ENCODE measurements at places on chromosomes 3 and 15. TPM values are rescaled to one million over a fixed set of nuclear protein-coding genes. Genes with fewer than 3 reads are reported as not detected.
A peak's percentile ranks its signal among the peaks of the same experiment; 100 is the strongest.

Gene GOLGA8T
- not detected for total RNA-seq

Gene ICE2
- total RNA-seq, result 5.8 TPM

GRCh38 chr3:66066963-66067617 is 28.4 kb upstream of the MAGI1 start:
- no peaks in the 10 kb centered on the region for H3K4me1 ChIP-seq
- H3K27ac ChIP-seq, result no peak overlapping the region
- no peaks in the 10 kb centered on the region for H3K36me3 ChIP-seq
- no peak overlapping the region for H3K4me3 ChIP-seq
- H3K27me3 ChIP-seq, result no peaks in the 10 kb centered on the region

DNA sequence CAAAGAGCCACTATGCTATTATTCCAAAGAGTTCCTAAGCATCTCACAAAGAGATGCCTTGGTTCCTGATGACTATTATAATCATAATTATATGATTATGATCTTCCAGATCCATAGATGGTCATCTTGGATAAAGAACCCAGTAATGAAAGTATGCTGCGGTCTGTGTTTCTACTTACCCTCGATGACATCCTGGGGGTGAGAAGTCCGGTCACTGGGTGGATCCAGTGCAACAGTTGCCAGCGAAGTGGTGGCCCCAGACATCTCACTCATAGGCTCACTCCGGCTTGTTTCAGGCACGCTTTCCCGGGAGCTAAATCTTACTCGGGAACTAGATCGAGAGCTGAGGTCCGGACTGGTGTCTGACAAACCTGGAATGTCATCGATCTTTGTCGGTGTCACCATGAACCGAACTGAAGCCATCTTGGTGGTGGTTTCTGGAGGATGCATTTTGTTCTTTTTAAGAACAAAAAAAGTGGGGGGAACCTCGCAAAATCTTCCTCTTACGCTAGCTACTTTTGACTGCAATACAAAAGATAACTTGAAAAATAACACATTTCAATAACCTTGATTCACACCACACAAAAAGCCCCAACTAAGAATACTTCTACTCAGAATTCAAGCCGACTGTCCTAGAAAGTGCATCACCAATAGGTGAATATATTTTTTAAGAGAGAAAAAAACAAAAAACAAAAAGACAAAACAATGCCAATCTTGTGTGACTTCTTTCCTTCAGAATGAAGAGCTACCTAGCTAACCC is 1.2 kb downstream of the SLC12A6 start:
- peak overlapping the region; percentile 92 for H3K27ac ChIP-seq
- H3K4me1 ChIP-seq, result peaks cover 34% of the 10 kb centered on the region
- peak overlapping the region; percentile 86 for H3K4me3 ChIP-seq
- H3K36me3 ChIP-seq, result peaks cover 9% of the 10 kb centered on the region
- no peaks in the 10 kb centered on the region for H3K27me3 ChIP-seq

DNA sequence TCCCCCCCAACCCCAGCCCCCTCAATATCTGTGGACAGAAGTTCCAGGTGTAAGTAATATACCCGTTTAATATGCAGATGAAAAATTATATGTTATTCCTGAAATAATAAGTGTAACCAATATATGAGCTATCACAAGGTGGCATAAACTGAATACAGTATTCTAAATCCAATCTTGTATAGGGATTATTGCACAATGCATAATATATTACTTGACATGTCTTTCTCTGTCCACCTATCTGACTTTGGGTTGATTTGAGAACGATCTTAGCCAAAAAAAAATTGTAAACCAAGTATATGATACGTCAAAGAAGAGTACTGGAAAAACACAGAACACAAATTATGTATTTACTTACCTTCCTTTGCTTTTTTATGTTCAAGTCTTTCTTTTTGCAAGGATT is 47.8 kb downstream of the GOLIM4 start:
- no peak overlapping the region for H3K4me3 ChIP-seq
- no peaks in the 10 kb centered on the region for H3K27me3 ChIP-seq
- no peak overlapping the region for H3K27ac ChIP-seq
- peaks cover 36% of the 10 kb centered on the region for H3K4me1 ChIP-seq
- no peak for DNase-seq

Measured in gastrocnemius medialis (tissue), 4 donors.